T-helper 2 cell (primary cell): ENCODE measurements at places on chromosomes 7 and 10.

- DNase-seq: no peak
Observed at GRCh38 chr7:98927125-98927524, 48.8 kb downstream of the TRRAP start.

- DNase-seq: no peak
Observed at GRCh38 chr10:29057822-29058331, 231.0 kb upstream of the LYZL1 start.

DNA sequence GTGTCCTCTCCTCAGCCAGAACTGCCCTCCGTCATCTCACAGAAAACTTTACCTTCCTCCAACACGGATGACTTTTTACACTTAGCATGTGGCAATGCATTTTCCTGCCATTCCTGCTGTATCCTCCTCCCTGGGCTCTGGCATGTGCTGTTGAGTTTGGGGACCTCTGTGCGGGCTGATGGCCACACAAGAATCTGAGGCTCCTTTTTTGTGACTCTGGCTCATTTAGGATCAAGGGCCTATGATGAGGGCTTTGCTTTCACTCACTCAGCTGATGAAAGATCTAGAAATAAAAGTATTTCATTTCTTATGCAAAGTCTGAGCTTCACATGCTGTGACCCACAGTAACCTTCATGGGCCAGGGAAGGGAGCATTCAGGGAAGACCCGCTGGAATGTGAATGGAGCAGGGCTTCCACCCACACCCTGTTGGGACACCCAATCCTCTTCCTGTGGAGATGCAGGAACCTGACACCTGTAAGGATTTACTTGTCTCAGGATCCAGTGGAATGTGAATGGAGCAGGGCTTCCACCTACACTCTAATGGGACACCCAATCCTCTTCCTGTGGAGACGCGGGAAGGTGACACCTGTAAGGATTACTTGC lies 500.3 kb upstream of the MKI67 start:
- DNase-seq: no peak

DNA sequence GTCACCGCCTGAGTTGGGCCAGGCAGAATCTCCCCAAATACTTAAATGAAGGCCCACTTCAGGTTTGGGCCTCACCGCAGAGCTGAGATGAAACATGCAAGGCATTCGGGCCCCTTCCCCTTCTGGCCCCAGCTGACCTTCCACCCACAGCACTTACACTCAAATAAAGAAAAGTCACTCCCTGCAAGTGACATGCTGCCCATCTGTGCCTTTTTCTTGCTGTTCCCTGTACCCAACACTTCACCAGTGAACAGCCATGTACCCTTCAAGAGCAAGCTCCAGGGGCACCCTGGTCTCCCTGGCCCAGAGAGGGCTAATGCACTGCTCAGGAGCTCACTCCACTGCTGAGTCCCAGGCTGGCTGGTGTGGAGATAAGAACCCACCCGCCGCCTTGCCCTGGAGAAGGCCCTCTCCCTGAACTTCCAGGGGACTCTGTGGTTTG lies 40.7 kb downstream of the ZCCHC24 start:
- no peak for DNase-seq

DNA sequence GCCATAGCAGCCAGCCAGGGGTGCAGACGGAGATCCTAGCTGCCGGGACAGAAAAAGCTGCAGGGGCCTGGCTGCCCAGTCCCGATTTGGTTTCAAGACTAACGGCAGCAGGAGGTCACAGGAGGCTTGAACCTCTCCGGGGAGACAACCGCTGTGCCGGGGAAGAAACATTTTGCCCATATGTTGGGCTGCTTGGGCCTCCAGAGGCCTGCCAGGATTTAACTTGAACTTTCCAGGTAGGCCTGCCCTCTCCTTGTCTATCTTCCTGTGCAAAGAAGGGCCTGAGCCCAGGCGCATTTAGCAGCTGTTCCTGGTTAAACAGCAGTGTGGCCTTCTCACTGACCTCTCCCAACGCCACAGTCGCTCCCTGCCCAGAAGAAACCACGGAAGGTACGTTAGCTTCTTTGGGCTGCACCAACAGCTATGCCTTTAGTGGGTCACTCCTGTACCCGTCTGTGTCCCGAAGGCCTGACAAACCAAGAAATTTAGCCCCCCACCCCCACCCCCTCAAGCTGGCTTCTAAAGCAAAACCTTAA lies 17.1 kb upstream of the PTF1A start:
- DNase-seq: no peak

GRCh38 chr7:78172933-78173591 lies 374.5 kb downstream of the PHTF2 start:
- no peak for DNase-seq

- no peak for DNase-seq
Observed at GRCh38 chr10:22135591-22135990, 82.2 kb downstream of the EBLN1 start.

- DNase-seq: no peak
Observed at GRCh38 chr7:2159176-2159520, 73.6 kb downstream of the MAD1L1 start.

DNA sequence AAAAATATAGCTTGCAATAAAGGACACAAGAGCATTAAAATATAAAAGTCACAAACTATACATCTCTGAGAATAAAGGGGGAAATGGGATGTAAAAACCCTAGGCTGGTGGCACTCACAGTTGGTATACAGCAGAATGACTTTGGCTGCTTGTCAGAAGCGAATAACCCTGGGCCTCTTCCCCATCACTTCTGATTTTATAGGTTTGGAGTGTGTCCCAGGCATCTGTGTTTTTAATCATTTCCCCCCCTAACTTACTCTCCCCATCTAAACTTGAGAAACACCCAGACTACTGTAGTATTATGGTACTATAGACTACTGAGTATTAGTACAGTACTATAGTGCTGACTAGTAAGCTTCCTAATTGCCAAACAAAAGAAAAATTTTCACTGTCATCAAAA lies 1.8 kb upstream of the RPA3 start:
- DNase-seq: no peak

- no peak for DNase-seq
Observed at GRCh38 chr7:150717814-150718420, 1.5 kb downstream of the GIMAP1 start.
